Activated T-helper 17 cell treated with anti-CD3 and anti-CD28 coated beads, Interleukin-2, amount 50 U/mL, for 72 hours (primary cell): ENCODE measurements at places on chromosomes 2 and 18.

DNA sequence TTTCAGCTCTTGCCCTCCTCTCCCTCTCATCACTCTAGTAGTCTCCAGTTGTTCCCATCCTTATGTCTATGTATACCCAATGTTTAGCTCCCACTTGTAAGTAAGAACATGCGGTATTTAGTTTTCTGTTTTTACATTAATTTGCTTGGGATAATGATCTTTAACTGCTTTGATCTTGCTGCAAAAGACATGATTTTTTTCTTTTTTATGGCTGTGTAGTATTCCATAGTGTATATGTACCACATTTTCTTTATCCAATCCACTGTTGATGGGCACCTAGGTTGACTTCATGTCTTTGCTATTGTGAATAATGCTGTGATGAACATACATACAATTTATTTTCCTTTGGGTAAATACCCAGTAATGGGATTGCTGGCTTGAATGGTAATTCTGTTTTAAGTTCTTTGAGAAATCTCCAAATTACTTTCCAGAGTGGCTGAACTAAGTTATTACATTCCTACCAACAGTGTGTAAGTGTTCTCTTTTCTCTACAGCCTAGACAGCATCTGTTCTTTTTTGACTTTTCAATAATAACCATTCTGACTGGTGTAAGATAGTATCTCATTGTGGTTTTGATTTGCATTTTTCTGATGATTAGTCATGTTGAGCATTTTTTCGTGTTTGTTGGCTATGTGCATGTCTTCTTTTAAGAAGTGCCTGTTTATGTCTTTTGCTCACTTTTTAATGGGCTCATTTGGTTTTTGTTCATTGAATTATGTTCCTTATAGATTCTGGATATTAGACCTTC, 179.6 kb upstream of the SLC39A10 start:
- ATAC-seq = peak; percentile 91

- no peak for ATAC-seq
Measured at GRCh38 chr2:101195871-101196661, 44.9 kb upstream of the TBC1D8 start.

DNA sequence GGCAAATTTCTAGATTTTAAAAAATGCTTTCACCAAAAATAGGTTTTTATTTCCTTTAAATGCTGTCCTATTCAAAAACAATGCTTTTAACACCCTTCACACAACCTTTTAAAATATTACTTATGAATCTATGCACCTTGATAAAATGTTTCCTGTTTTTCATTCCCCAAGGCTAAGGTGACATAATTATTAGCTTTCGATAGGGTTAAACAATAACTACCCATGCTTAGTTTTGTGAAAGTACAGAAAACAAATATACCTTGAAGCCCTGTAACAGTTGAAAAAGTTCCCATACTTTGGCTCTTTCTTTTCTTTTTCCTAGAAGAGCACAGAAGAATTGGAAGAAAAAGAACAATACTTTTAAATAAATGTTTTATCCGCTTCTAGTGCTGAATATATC, 54.9 kb upstream of the ITPRID2 start:
- no peak for ATAC-seq

GRCh38 chr2:200862532-200863000, 1.9 kb downstream of the CLK1 start:
- peak; percentile 72 for ATAC-seq

DNA sequence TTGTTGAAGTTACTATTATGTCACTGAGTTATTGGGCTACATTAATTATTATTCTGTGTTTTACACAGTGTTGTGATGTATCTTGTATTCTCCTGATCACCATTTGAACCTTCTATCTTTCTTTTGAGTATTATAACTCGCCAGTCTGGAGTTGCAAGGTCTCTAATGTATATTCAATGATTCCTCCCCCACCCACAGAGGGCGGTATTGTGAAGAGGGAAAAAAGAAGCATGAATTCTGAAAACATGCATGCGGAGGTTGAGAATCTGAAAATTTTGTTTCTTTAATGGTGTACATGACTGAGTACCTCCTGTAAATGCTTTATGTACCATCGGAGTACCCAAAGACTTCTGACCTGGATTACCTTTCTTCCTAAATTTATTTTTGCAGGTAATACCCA, 266.6 kb downstream of the NR4A2 start:
- ATAC-seq = no peak

GRCh38 chr2:53753041-53753440, 14.6 kb upstream of the CHAC2 start:
- ATAC-seq = peak; percentile 56

- no peak for ATAC-seq
Measured at GRCh38 chr2:57965219-57965618, 81.4 kb upstream of the VRK2 start.

- peak; percentile 24 for ATAC-seq
Measured at GRCh38 chr2:240819858-240820606, at the start of gene KIF1A. TSS of gene KIF1A (minus strand) at chr2:240820219. CDS start at chr2:240797752, 22,467 bp downstream.

DNA sequence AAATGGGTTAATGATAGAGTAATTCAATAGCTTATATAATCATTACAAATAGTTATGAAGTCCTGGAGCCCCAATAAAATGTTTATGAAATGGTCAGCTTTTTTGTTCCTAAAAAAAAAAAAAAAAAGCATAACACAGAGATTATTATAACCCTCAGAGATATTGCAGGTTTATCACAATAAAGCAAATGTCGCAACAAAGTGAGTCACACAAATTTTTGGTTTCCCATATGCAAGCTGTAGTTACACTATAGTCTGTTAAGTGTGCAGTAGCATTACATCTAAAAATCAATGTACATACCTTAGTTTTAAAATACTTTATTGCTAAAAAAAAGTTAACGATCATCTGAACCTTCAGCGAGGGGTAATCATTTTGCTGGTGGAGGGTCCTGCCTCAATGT, 20.0 kb downstream of the WDFY1 start:
- no peak for ATAC-seq

DNA sequence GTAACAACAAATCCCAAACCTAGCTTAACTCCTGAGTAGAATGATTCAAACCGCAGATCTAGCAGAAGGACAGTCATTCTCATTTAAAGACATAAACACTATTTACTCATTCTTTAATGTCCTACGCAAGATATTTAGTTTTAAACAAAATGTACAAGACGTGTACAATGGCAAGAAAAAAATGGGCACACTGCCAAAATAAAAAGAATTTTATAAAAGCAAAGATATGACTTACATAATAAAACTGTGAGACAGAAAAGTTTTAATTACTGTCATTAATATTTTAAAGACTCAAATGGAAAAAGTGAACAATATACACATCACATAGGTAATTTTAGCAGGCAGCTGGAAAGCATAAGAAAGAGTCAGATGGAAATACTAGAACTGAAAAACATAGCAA, 157.8 kb downstream of the GALNT13 start:
- no peak for ATAC-seq

DNA sequence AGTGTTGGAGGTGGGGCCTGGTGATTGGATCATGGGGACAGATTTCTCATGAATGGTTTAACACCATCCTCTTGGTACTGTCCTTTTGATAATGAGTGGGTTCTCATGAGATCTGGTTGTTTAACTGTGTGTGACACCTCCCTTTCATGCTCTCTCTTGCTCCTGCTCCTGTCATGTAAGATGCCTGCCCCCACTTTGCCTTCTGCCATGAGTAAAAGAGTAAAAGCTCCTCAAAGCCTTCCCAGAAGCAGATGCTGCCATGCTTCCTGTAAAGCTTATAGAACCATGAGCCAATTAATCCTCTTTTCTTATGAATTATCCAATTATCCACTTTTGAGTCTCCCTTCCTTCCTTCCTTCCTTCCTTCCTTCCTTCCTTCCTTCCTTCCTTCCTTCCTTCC, 317.7 kb downstream of the RDH14 start:
- ATAC-seq = no peak

- ATAC-seq = no peak
Measured at GRCh38 chr2:203033395-203033794, 18.7 kb downstream of the NBEAL1 start.

- no peak for ATAC-seq
Measured at GRCh38 chr18:55546851-55547704, 40.9 kb downstream of the TCF4 start.

DNA sequence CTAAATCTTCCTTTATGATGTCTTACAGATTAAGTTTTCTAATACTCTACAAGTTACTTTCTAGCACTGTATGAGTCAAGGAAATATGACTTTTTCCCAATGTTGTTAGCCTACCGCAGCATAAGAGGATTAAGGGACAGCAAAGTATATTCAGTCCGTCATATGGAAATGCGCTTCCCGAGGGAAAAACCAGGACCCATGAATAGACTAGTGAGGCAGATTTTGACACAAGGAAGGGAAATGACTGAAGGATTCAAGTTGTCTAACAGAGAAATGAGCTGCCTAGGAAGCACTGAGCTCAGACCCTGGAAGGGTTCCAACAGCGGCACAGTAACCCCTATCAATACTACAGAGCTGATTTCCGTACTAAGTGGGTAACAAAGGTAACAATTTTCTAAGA, 12.0 kb downstream of the SEPTIN10 start:
- no peak for ATAC-seq

- ATAC-seq = no peak
Measured at GRCh38 chr18:49548229-49548636, 13.6 kb upstream of the LIPG start.

DNA sequence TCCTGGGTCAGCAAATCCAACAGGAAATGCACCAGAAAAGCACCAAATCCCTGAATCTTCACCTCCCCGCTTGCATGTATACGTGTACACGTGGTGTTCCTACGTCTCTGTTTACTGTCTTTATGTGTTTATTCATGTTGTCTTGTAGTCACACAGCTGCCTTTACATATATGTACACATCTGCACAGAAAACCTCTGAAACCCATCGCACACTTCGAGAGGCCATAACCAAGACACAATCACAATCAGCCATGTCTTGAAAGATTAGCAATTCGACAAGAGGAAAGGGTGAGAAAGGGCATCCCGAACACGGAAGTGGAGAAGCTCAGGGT, 98.1 kb downstream of the PLB1 start:
- ATAC-seq = no peak

- ATAC-seq = no peak
Measured at GRCh38 chr18:54035927-54036326, 188.5 kb downstream of the MBD2 start.

DNA sequence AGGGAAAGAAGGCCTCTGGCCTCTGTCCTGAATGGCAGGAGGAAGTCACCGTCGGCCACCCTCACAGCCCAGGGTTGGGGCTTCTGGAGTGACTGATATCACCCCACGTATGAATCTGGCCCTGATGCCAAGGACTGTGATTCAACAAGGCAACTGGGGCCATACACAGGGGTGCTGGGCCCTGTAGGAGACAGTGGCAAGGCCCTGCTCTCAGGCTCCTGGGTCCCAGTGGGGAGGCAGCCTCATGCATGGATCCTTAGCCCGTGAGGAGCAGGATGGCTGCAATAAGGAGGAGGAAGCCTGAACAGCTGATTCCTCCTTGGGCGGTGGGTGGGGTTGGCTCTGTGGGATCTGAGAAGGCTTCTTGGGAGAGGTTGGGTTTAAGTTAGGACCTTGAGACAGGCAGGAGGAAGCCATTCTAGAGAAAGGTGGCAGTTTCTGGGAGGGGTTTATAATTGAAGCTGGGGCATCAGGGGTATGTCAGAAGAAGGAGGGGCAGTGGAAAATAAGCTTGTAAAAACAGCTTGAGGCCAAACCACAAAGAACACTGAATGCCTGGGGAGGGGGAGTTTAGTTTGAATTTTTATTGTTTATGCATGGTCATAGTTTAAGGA, 42.8 kb upstream of the LAPTM4A start:
- peak; percentile 37 for ATAC-seq

GRCh38 chr18:5500158-5500939, 43.4 kb downstream of the EPB41L3 start:
- ATAC-seq = no peak

GRCh38 chr2:184875212-184875611, 276.9 kb downstream of the ZNF804A start:
- no peak for ATAC-seq
